ENCODE measurements at places on chromosomes 2 and 18. TPM values are rescaled to one million over a fixed set of nuclear protein-coding genes. Genes with fewer than 3 reads are reported as not detected.
A peak's percentile ranks its signal among the peaks of the same experiment; 100 is the strongest.

DNA sequence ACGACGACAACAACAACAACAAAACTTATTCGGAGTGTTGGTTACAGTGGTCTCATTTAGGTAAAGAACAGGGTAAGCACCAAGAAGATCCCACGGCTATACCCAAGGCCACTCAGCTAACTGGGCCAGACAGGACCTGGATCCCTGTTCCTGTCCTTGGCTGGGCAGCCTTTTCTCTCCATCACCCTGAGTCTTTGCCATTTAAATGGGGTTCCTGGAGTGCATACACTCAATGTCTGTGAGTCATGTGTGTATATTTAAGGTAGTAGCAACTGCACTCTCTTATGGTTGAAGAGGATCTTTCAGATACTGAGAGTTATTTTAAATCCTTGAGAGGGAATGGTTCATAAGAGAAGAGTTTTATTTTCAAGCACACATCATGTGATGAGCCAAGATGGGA lies 35.3 kb downstream of the ADCYAP1 start:
- no peak for DNase-seq

DNA sequence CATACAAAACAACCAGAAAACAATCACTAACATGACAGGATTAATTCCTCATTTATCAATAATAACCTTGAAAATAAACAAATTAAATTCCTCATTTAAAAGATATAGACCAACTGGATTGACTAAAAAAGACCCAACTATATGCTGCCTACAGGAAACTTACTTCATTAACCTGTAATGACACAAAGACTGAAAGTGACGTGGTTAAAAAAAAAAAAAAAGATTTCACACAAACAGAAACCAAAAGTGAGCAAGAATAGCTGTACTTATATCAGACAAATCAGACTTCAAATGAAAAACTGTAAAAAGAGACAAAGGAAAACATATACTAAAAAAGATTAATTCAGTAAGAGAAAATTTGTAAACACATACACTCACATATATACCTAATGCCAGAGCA lies 201.2 kb downstream of the CCDC178 start:
- no peak for DNase-seq

DNA sequence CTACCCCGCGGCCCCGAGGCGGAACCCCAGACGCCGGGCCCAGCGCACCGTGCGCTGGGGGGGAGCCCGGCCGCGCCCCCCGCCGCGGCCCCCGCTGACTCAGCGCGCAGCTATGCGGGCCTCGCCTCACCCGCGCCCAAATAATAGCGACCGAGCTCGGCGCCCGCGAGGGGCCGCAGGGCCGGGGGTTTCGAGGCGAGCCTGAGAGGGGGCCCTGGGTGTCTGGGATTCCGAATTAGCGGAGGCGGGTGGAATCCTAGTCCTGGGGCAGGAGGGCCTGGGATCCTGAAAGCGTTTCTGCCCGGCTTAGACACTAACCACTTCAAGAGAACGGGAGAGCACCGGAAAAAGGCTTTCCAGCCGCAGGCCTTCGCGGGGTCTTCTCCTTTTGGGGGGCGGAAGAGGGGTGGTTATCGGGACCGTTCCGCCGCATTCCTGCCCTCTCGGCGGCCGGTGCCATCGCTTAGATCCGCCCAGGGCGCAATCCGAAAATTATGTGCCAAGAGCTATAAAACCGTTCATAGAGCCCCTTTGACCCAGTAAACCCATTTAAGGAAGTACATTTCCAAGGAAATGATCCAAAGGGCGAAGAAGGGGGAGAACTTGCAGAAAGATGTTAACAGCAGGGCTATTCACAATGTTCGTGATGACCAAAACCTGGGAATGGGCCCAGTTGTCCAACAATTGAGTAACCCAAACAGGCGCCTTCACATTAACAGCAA lies 681 bp upstream of the ROCK2 start:
- DNase-seq, result peak; percentile 25

GRCh38 chr2:205364261-205364660 lies 318.0 kb upstream of the NRP2 start:
- no peak for DNase-seq

- DNase-seq, result no peak
Observed at GRCh38 chr2:37342591-37343220, 1.7 kb upstream of the QPCT start.

- no peak for DNase-seq
Observed at GRCh38 chr2:168956392-168956791, 55.3 kb downstream of the G6PC2 start.

DNA sequence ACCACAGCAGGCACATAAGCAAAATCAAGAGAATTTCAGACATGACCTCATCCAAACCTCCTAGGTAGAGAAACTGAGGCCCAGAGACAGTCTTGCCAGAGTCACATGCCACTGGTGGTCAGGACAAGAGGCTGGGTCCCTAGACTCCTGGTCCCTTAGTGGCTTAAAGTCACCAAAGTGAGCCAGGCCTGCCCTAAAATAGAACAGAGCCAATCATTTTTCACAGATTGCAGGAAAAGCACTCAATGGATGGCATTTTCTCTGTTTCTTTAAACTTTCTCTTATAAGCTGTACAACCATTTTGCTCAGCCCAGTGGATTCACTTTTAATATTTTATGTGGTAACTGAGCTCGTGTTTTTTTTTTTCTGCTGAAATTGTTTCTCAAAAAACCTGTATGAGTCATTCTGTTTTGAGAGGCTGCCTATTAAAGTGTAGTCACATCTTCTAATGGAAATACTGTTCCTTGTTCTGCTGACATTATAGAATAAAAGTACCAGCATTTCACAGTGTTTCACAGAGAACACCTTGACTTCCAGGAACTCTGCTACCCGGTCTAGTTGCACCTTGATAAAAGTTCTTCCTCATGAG lies 29.6 kb downstream of the STEAP3 start:
- DNase-seq, result no peak

GRCh38 chr18:55886886-55887285 lies 298.9 kb upstream of the TCF4 start:
- DNase-seq, result no peak

DNA sequence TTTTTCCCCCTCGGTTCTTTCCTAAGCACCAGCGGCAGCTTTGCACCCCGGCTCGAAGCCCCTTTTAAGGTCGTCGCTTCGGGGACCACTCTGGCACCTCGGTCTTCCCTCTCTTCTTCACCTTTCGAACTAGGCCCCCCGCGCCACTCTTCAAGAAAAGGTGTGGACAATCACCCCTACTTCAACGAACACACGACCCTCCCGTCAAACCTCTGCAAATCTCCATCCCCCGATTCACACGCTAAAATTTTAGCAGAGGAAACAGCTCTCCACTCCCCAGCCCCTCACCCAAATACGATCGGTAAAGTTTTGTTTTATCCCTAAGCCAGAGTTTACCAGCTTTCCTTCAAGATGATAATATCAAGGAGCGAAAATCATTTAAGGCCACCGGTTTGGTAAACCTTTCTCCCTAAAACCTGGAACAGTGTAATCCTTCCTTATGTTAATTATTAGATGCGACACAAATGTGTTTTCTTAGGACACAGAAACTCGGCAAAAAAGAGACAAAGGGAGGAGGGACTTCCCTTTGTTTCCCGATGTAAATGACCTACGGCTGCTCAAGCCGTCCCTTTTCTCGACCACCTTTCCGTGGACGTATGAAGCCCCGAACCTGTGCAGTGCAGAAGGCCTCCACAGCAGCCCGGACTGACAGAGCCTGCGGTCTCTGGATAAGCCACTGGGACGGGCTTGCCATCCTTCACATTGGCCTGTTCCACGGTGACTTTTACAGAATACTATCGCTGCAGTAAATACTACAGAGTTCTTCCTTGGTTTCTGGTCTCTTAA lies 85.2 kb downstream of the RBMS1 start:
- no peak for DNase-seq

GRCh38 chr2:83582589-83582988 lies 876.5 kb downstream of the SUCLG1 start:
- DNase-seq, result no peak

DNA sequence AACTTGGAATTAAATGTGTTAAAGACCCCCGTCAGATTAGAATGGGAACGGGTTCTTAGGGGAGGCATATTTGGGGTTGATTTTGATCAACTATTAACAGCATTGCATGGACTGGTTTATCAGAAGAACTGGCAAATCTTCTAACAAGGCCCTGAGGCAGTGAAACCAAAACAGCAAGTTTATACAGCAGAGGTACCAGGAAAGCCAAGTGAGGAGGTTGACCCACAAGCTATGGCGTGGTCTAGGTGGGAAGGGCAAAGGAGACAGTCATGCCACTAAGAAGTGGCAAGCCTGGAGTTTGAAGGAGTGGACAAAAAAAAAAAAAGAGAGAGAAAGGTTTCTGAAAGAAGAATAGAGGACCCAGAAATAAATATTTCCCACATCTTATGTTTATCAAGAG lies 187.0 kb downstream of the MREG start:
- DNase-seq, result no peak

- DNase-seq, result no peak
Observed at GRCh38 chr2:189933911-189934399, 128.6 kb downstream of the MSTN start.

DNA sequence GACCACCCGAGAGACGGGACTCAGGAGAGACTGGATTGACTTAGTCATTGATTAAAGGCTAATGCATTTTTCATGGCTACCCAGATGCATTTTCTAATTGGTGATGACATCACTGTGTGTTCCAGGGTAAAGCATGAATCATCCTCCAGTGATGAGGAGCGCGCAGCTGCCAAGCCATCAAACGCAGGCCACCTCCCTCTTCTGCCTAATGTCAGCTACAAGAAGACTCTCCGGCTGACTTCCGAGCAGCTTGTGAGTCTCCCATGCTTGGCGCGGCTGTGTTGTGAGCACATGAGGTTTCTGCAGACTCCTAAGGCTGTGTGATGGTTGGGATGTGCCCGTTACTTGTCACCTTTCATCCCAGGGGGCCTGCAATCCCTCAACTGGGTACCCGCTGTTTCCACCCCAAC lies 56.4 kb downstream of the LPIN1 start:
- DNase-seq, result no peak

- DNase-seq, result no peak
Observed at GRCh38 chr2:67871686-67872412, 191.0 kb downstream of the C1D start.

DNA sequence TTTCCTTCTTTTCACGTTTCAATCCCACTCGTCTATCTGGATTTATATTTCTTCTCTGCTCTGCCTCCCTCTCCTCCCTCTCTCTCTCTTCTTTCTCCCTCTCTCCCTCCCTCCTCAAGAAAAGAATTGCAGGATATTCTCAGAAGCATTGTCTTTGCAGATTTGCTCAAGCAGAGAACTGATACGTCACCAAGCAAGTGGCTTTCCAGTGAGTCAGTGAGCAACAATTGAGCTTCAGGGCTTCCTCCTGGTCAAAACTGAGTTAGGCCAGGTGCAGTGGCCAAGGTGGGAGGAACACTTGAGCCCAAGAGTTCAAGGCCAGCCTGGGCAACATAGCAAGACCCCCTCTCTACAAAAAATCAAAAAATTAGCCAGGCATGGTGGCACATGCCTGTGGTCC lies 151.1 kb downstream of the SMAD2 start:
- DNase-seq, result no peak

- no peak for DNase-seq
Observed at GRCh38 chr2:40256649-40257048, 195.2 kb downstream of the SLC8A1 start.

The ARID5A gene
- 40.1 TPM for total RNA-seq

The LAMA1 gene
- total RNA-seq, result not detected

The LINC00305 gene
- not detected for total RNA-seq

The LRRTM4 gene
- not detected for total RNA-seq

The PPP1R1C gene
- not detected for total RNA-seq

The UGT1A3 gene
- total RNA-seq, result not detected

The RAB10 gene
- total RNA-seq, result 110 TPM

The CNGA3 gene
- not detected for total RNA-seq

The DNAJC27 gene
- total RNA-seq, result 6.5 TPM

The TMEM127 gene
- 34.2 TPM for total RNA-seq

The MC4R gene
- not detected for total RNA-seq

The ARHGEF4 gene
- 2.9 TPM for total RNA-seq

The NETO1 gene
- total RNA-seq, result not detected

The CNDP1 gene
- not detected for total RNA-seq
